CD4-positive, alpha-beta T cell treated with Interleukin-4 for 1 hour (primary cell): ENCODE measurements at places on chromosomes 12 and 14.

DNA sequence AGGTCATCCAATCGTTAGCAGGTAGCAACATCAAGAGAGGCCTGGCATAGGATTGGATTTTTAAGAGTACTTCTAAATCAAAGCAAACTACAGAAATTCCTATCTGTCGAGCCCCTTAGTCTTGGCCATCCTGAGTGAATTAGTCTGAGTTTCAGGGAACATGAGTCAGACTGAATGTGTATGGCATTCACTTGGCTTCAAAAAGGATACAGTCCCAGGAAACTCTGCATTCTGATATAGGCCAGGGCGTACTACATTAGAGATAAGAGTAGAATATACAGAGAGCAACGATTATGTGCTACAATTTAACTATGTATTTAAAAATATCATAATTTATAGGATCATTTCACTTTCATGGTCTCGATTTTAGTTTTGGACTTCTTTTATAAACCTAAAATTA is 242.2 kb downstream of the SOX5 start:
- DNase-seq = no peak

DNA sequence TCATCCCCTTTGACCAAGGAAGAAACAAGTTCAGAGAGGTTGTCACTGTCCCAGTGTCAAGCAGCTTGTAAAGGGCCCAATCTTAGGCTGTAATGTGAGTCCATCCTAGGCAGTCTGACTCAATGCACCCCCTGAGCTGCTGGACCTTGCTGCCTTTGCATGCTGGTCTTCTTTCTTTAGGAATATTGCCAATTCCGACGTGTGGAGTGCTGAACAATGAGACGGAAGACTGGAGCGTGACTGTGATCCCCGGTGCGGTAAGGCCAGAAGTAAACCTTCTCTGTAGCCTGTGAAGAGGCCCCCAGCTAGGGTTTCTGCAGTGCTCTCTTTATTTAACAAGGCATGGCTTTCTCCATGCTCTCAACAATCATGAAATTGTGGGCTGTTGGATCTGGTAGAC is 963 bp downstream of the TCTN2 start:
- DNase-seq = no peak

- DNase-seq = no peak
These were observed 177.9 kb downstream of the RBM19 start for GRCh38 chr12:113788020-113788856.

GRCh38 chr14:23062002-23062401 is 4.7 kb upstream of the CDH24 start:
- DNase-seq = no peak

DNA sequence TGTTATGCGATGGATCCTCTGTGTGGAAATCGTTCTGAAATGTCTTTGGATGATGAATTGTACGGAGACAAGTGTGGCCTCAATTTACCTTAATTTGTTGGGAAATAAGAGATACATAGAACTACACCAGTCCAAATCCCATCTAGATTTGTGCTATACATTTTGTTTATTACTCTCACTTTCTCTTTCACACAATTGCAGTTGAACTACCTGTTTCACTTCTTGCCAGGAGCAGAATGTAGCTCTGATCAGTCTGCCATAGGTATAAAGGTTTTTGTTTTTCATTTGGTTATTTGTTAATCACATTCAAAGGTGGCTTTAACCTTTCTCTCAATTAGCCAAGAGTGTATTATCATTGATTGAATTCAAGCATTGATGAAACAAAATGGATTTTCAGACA is 268.2 kb downstream of the SNAPC1 start:
- no peak for DNase-seq

- no peak for DNase-seq
These were observed 192.9 kb upstream of the NUDT4 start for GRCh38 chr12:93184672-93185368.

GRCh38 chr14:56720703-56721460 is 89.4 kb downstream of the OTX2 start:
- DNase-seq = no peak

- no peak for DNase-seq
These were observed 8.9 kb downstream of the TOGARAM1 start for GRCh38 chr14:44970907-44971306.

GRCh38 chr14:68401317-68401716 is 391.6 kb downstream of the ZFP36L1 start:
- no peak for DNase-seq

GRCh38 chr14:92348154-92348553 is 25.2 kb downstream of the SLC24A4 start:
- DNase-seq = no peak

GRCh38 chr12:116924558-116925453 is 14.1 kb downstream of the FBXW8 start:
- peak; percentile 63 for DNase-seq

- DNase-seq = no peak
These were observed 64.2 kb downstream of the LGR5 start for GRCh38 chr12:71503579-71504391.

- no peak for DNase-seq
These were observed 53.5 kb upstream of the LDHB start for GRCh38 chr12:21710958-21711775.

- no peak for DNase-seq
These were observed 33.8 kb downstream of the SPTB start for GRCh38 chr14:64845878-64846277.

GRCh38 chr12:12648951-12649650 is 37.4 kb downstream of the CREBL2 start:
- DNase-seq = no peak

- DNase-seq = peak; percentile 59
These were observed 23.1 kb upstream of the LRTM2 start for GRCh38 chr12:1797011-1797901.

- no peak for DNase-seq
These were observed 6.2 kb downstream of the INF2 start for GRCh38 chr14:104695660-104696000.

DNA sequence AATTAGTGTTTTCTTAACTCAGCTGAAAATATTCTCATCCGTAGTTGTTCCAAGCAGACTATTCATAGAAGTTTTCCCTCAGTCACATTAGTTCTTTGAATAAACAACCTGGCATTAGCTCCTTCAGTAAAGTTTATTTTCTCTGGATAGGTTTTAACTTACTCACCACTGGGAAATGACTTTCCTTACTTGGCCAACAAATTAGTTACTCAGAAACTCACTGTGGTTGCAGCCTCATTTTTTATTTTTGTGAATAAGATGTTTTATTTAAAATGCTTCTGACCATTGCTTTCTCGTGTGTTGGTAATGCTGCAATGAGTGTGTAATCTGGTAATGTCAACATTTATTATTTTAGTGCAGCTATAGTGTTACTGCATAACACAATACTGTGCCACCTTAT is 74.9 kb downstream of the NOVA1 start:
- DNase-seq = no peak

GRCh38 chr14:75430526-75430925 is 2.7 kb downstream of the JDP2 start:
- no peak for DNase-seq

GRCh38 chr14:56044196-56044595 is 74.0 kb upstream of the PELI2 start:
- no peak for DNase-seq

DNA sequence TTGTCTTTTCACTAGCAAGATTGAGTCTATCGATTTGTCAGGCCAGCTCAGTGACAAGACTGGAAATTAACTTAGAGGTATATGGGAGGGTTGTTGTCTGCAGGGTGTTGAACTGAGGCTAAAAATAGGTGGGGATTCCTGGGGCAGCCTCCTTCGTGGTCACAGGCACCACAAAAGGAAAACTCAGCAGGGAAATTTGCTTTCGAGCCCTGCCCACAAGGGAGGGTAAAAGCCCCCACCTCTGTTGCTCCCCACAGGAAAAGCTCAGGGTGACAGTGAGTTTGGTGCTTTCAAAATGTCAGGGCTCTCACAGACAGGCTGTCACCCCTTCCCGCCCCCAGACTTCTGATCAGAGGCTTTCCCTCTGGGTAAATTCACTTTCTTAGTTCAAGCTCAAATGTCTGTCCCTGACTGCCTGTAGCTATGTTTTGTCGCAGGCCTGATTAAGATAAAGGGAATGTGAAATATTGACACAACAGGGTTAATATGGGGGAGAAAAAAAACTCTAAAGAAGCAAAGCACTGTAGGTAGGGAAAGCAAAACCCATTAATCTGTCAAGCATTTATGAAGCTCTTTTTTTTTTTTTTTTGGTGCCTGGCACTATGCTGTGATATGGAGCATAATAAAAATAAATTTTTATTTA is 11.7 kb upstream of the NFKBIA start:
- peak; percentile 63 for DNase-seq
